ENCODE measurements at places on chromosomes 7 and 10.

DNA sequence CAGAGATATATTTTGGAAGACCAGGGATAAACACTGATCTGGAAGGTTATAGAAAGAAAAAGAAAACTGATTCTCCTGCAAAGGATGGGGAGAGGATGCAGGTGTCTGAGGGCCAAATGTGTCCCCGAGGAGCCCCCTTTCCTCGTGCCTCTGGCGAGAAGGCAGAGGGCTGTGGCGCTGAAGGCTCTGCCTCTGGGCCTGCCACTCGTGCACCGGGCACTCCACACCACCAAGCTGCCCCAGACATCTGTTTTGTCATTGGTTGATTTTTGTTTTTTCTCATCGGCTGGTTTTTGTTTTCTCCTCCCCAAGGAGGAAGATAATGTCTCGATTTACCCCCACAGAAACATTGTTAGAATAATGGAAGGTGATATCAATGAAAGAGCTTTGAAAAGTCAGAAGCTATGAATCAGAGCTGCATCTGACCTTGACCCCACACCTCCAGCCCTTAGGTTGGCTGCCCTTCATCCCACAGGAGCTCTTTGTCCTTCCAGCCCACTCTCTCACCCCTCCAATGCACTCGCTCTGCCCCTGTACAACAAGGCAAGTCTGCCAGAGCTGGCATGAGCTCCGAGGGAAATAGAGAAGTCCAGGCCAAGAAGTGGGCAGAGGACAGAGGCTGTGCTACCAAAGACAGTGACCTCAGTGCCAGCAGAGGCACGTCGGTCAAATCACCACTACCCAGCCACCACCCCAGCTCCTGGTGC lies 124.8 kb downstream of the TCERG1L start:
- DNase-seq: no peak

DNA sequence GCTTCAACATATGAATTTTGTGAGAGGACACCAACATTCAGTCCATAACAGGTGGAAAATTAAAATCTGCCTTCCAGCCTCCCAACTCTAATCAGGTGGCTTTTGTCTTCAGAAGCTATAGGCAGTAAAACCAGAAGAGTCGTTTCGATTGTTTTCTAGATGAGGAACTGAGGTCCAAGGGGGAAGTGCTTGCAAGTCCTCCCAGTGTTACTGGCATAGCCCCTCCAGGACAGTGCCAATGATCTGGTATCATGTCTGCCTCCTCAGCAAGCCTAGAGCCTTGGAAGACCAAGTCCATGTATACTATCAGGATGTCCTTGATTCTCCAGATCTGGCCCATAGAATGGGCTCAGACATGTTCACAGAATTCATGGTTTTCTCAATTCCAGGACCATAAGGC lies 16.9 kb downstream of the CYP26A1 start:
- no peak for DNase-seq

- no peak for DNase-seq
Measured at GRCh38 chr7:112252691-112253090, 46.2 kb downstream of the ZNF277 start.

GRCh38 chr7:39539816-39540215 lies 26.4 kb upstream of the YAE1 start:
- DNase-seq: no peak

GRCh38 chr7:79317728-79318127 lies 135.7 kb downstream of the MAGI2 start:
- peak; percentile 97 for DNase-seq

DNA sequence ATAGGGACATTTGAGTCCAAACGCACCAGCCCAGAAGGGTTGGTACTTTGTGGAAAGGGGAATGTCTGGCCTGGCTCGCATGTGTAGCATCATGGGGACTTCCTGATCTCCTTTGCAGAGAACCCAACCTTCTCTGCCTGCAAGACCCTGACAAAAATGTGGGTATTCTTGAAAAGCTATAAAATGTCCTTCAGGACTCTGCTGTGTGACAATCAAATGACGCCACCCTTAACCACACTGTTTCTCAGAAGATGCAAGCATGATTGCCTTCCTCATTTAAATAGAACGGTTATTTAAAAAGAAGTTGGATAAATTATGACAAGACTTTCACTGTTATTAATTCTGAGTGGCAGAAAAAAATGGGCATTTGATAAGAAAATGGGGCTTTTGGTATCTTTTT lies 15.1 kb upstream of the GPR15LG start:
- no peak for DNase-seq

- no peak for DNase-seq
Measured at GRCh38 chr10:59869594-59869940, 36.8 kb downstream of the CCDC6 start.

DNA sequence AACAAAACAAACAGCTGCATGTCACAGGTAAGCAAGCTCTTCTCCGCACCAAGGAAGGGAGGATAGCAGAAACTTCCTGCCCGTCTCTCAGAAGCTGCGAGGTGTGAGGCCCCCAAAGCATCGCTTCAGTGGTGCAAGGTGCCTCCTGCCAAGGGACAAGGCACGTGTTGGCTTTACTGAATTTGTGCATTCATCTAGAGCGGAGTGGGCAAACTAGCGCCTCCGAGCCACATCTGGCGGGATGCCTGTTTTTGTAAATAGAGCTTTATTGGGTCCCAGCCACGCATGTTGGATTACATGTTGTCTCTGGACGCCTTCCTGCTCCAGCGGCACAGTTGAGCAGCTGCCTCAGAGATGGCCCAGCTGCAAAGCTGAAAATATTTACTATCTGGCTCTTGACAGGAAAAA lies 27.7 kb downstream of the PHYH start:
- peak; percentile 54 for DNase-seq

DNA sequence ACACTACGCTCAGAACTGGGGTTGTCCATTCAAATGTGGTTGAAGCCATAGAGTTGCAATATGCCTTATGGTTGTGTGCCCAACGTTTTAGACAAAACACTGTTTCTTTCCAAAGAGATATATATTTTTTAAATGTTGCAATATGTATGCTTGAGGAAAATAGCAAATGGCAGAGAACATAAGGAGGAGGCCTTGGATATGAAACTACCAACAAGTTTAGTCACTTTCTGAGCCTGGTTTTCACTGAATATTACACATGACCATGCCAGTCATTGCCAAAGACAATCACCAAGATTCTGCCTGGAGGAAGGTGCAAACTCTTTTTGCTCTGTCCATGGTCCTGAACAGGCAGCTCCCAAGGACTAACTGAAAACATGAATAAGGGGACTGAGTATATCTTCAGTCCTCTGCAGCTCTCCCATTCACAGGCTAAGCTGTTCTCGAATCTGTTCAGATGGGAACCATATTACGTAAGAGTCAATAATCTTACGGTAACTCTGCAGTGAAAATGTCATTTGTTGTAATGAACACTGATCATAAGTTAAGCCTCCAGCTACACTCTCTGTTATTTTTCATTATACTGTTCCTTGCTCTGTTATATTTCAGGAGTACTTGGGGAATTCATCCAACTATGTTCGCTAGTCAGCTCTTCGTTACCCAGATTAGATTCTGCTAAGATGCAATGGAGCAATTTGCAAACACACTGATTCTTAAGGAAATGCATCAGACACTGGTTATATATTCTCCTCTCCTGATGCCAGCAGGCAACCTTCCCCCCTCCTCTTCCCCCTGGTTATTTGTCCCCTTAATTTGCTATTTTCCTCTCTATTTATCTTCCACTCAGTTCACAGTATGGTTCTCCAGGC lies 90.7 kb upstream of the C1QL3 start:
- peak; percentile 46 for DNase-seq

- no peak for DNase-seq
Measured at GRCh38 chr10:30554440-30554825, 75.1 kb downstream of the LYZL2 start.

Data from IMR-90 (cell line).